Germinal center (tissue), 1 donor: ENCODE measurements at places on chromosomes 11 and 22.

- DNase-seq, result no peak
Measured at GRCh38 chr11:35330931-35331330, 88.4 kb downstream of the SLC1A2 start.

- DNase-seq, result no peak
Measured at GRCh38 chr11:110829873-110830272, 117.6 kb upstream of the ARHGAP20 start.

GRCh38 chr11:29214833-29215232 lies 802.0 kb downstream of the KCNA4 start:
- no peak for DNase-seq

GRCh38 chr22:42949159-42949558 lies 65.8 kb downstream of the PACSIN2 start:
- no peak for DNase-seq

GRCh38 chr22:31983911-31984656 lies 39.7 kb downstream of the YWHAH start:
- no peak for DNase-seq

DNA sequence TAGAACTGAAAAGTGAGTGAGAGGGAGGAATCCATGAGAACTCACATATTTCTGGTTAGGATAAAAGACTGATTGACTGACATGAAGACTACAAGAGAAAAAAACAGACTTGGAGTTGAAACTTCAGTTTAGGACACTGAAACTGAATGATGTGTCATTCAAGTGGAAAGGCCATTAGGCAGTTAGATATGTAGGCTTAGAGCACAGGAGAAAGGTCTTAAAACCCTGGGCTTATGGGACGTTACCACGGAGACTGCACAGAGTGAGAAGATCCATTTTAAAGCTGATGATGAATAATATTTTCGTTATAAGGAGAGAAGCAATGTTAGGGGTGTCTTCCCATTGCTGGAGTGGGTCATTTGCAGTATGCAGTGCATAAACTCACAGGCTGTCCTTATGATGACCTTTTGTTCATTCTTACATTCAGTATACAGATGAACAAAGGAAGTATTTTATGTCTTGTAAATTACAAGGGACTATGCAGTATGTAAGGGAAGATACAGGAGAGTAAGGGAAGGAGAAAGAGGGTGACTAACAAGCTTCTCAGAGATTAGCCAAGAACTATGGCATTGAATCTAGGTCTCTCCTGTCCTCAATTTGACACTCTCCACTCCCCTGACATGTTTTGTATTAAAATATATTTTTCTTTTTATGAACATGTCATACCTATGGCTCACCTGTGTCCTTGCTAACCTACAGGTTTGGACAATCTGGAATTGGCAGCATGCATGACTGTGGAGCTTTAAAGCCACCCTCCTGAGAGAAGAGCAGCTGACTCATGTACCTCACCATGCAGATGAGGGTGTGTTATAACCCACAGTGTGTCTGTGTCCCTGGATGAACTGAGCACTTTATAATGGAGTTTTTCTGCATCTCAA lies 63.7 kb downstream of the MAML2 start:
- no peak for DNase-seq

GRCh38 chr11:9222654-9223053 lies 42.5 kb downstream of the DENND5A start:
- DNase-seq, result no peak

DNA sequence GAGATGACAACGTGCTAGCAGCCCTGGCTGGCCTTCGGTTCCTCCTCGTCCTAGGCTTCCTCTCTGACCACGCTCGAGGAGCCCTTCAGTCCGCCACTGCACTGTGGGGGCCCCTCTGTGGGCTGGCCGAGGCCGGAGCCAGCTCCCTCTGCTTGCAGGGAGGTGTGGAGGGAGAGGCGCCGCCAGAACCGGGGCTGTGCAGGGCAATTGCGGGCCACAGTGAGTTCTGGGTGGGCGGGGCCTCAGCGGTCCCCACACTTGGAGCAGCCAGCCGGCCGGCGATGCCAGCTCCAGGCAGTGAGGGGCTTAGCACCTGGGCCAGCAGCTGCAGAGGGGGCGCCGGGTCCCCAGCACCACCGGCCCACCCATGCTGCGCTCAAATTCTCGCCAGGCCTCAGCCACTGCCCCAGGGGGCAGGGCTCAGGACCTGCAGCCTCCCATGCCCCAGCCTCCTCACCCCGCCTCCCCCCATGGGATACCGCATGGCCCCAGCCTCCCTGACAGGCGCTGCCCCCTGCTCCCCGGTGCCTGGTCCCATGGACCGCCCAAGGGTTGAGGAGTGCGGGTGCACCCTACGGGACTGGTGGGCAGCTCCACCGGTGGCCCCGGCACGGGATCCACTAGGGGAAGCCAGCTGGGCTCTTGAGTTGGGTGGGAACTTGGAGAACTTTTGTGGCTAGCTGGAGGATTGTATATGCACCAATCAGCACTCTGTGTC lies 399.4 kb downstream of the LUZP2 start:
- no peak for DNase-seq

GRCh38 chr22:42939941-42940653 lies 74.9 kb downstream of the PACSIN2 start:
- no peak for DNase-seq

DNA sequence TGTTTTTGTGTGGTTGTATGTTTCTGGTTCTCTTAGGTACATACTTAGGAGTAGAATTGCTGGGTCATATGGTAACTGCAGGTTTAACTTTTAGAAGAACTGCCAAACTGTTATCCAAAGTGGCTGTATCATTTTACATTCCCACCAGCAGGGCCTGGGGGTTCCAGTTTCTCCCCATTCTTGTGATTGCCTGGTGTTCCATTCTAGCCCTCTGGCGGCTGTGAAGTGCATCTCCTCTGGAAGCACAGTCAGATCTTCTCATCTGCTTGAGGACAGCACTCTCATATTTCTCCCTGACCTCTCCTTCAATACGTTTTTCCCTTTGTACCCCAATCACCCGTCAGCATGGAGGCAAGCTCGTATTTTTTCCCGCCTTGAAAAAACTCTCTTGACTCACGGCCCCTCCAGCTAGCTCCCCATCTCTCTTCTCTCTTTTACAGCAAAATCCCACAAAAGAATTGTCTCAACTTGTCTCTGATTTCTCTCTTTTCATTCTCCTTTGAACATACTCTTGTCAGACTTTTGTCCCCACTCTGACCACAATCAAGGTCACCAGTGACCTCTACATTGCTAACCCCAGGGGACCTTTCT lies 56.8 kb upstream of the THY1 start:
- no peak for DNase-seq

DNA sequence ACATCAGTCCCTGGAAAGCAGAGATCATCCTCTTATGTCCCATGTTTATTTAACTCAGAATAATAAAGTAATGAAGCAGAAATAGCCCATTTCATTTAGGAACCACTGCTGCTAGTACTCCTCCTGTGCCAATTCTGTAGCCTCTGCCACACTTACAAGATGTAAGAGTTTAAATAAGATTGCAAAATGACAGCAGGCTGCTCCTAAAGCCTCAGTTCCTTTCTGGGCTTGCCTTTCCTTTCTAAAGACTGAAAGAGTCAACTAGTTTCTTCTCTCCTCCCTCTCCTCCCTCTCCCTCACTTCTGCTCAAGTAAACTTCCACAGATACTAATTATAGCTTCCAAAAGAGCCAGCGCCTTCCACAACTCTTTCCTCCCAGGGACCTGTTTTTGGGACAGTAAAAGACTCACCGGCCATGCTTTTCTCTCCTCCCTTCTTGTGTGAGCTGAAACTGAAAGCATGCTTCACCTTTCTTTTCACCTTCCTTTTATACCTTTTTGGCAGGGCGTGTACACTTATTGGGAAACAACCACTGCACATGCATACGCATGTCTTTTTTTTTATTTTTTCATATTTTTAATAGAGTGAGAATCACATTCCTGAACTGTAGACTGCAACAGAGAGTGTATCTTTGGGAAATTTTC lies 26.1 kb upstream of the CARD16 start:
- DNase-seq, result no peak

GRCh38 chr22:29690476-29690875 lies 29.3 kb upstream of the CABP7 start:
- no peak for DNase-seq

GRCh38 chr22:47115518-47115890 lies 353.1 kb downstream of the TBC1D22A start:
- no peak for DNase-seq

- DNase-seq, result no peak
Measured at GRCh38 chr11:1504138-1504537, 17.6 kb upstream of the MOB2 start.

DNA sequence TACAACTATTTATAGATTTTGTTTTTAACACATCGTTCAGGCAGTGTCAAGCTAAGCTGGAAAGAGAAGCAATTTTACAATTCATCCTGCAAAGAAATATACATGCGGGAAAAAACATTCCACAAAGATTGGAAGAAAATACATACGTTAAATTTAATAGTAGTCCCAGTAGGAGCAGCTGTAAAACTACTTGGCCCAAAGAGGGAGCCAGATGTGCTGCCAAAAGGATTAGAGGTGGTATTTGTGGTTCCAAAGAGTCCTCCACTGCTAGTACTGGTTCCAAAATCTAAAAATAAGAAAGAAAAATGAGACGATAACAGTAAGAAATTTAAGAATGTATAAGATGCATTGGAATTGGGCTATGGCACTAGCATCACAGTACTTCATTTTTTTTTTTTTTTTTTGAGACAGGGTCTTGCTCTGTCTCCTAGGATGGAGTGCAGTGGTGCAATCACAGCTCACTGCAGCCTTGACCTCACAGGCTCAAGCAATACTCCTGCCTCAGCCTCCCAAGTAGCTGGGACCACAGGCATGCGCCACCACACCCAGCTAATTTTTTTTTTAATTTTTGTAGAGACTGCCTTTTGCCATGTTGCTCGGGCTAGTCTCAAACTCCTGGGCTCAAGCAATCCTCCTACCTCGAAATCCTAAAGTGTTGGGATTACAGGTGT lies 21.5 kb downstream of the NUP98 start:
- no peak for DNase-seq

DNA sequence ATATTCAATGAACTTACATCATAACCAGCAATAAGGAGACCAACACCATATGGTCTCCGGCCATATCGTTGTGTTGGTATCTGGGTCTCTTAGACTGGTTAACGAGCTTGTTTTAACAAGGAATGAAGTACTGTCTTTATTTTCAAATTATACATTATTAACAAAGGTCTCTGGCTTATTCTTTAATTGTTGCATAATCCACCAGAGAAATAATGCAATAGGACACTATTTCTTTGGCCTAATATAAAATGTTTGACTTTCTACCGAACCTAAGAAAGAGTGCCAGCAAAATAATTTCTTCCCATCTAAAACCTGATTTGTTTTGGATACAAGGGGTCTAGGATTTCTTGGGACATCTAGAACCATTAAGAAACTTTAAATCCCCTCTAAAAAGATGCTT lies 6.4 kb downstream of the PSMA1 start:
- no peak for DNase-seq

DNA sequence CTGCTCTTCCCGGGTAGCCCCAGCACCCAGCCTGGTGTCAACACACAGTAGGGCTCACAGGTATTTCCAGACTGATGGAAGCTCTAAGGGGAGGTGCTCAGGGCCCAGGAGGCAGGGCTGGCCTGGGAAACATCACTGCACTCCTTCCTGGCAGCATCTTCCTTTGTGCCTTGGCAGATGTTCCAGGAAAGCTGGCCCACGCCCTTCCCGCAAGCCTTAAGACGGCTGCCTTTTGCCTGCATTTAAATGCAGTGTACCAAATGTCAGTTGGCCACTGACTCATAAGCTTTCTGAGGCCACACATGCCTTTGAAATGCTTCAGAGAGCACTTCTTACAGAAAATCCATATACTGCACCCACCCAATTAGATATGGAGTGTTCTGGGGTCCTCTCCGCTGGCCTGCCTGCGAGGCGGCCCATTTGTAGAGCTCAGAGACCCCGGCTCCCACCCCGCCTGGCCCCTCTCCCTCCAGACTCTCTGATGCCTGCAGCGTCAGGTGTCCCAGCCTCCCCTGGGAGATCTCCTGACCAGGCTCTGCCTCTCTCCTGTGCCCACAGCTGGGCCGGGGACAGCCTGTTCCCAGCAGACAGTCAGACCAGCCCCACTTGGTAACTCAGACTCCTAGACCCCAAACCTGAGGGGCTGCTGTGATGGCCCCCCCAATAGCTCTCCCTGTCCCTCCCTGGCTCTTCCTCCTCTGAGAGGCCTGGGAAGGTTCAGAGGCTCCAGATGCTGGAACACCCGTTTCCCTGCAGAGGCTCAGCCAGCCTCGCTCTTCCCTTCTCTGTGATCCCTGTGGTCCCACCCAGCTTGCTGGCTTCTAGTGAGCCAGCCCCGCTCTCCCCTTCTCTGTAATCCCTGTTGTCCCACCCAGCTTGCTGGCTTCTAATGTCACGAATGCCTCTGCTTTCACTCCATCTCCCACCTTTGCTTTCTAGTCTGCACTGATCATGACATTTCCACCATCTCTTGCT lies 47.6 kb upstream of the THY1 start:
- DNase-seq, result no peak

GRCh38 chr22:26956371-26956770 lies 299.0 kb downstream of the MIAT start:
- DNase-seq, result no peak

DNA sequence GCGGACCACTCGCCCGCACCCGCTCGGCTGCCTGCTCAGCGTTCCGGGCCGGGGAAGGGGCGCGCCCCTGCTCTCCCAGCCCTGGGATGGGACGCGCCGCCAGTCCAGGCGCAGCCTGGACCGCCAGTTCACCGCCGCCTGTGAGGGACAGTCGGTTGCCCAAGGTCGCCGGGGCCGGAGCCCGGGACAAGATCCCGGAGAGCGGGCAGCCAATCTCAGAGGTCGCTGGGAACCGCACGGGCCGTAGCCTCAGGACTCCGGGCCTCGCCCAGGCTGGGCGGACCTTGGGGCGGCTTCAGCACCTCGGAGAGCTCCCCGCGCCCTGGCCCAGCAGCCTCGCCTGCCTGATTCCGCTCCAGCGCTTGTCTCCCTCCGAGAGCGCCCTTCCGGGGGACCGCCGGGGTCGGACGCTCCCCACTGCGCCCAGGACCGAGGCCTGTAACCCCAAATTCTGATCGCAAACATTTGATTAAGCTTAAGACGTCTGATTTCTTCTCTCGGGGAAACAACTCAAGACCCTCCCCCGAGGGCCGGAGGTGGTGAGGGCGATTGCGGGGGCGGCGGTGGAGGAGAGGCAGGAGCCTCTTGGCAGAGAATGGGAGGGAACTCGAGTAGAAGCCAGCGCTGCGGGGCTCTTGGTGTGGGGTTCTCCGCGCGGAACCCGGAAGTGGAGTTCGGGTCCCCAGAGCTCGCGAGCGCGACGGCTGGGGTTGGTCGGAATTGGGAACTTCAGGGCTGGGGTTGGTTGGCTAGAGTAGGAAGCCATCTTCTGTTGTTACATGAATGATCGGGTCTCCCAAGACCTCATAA lies 1.1 kb upstream of the CHRM4 start:
- DNase-seq, result peak; percentile 93

DNA sequence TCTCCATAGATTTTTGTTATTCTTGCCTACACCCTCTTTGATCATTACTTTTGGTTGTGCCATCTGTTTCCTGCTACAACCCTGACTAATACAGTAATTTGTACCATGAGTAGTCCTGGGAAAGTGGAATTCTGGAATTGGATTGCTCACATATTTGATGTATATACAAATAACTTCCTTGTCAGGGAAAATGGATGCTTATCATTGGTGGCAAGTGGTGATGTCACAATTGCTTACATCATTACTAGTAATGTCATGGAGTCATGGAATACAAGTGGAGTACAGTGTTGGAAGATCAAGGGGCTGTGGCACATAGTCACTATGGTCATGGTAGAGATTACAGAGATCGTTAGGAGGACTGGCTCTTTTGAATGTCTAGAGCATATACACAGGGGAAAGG lies 24.4 kb downstream of the AASDHPPT start:
- DNase-seq, result no peak
